Left forelimb (tissue), 1 donor: ENCODE measurements at places on chromosomes 4 and X.

- no peak for DNase-seq
Measured at GRCh38 chr4:185589067-185589836, 53.9 kb upstream of the PDLIM3 start.

DNA sequence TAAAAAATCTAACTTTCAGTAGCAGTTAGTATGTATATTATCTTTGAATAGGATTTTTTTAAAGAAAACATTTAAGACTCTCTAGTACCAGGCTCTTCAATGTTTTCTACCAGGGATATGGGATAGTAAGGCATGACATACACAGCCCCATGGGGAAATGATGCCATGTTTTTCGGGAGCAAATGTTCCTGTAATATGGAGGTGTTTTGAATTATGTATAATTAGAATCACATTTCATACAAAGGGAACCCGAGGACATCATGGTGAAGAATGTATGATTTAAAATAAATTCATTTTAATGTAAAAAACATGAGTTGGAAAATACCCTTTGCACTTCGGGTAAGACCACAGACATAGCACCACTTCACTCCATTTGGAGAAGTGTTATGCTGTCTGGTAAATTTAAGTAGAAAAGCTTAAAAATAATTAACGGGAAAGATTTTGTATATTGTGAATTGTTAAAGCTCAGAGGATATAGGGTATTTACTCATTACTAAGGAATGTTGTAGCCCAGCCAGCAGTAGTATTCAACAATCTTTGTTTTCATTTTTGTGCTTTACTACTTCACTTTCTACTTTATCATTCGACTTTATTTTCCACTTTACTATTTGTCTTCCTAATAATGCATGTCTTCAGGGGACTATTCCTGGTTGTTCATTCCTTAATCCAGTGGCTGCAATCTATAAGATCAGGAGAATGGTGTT, 2050.7 kb downstream of the ARAP2 start:
- no peak for DNase-seq

DNA sequence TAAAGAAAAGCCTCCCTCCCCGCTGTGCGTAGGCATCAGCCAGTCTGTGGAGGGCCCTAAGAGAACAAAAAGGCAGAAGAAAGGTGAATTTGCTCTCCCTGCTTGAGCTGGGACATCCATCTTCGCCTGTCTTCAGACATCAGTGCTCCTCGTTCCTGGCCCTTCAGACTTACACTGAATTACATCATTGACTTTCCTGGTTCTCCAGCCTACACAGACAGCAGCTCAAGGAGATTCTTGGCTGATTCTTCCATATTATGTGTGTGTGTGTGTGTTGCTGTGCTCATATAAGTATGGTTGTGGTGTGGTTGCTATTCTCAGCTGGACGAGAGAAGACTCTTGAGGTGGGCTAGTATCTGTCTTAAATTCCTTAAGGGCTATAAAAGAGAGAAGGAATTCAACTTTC, 35.5 kb upstream of the CD99L2 start:
- DNase-seq, result no peak

DNA sequence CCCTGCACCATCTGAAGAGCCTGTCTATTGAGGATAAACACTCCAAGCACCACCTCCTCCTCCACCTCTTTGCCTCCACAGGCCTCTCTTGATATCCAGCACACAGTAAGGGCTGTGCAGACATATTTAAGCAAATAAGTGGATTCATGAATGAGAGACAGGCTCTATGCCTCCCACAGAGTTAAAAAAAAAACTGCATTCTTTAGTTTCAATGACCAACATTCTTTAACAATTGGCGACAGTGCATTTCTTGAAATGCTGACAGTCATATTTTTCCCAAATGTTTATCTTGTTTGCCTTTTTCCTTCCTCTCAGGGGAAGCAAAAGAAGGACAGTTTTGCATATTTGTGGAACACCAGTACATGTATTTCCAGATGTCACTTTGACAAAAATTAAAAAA, 38.6 kb downstream of the MXRA5 start:
- DNase-seq, result no peak

DNA sequence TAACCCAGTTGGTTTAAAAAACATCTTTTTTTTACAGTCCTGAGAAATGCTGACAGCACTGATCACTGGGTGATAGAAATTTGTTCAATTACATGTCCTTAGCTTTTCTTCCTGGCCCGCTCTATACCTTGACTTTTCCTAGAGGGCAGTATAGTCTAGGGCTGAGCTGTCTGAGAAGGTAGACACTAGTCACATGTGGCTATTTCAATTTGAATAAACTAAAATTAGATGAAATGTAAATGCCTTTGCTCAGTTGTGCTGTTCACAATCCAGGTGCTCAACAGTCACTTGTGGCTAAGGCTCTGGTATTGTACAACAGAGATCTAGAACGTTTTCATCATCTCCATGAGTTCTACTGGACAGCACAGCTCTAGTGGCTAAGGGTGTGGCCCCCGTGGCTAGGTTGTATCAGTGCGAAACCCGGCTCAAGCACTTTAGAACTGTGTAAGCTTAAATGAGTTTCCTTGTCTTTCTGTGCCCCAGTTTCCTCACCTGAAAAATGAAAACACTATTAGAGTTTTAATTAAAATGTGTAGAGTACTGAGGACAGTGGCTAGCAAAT, 111.6 kb upstream of the WDR17 start:
- DNase-seq, result no peak

GRCh38 chr4:169841776-169842175, 84.0 kb upstream of the HPF1 start:
- DNase-seq, result no peak

DNA sequence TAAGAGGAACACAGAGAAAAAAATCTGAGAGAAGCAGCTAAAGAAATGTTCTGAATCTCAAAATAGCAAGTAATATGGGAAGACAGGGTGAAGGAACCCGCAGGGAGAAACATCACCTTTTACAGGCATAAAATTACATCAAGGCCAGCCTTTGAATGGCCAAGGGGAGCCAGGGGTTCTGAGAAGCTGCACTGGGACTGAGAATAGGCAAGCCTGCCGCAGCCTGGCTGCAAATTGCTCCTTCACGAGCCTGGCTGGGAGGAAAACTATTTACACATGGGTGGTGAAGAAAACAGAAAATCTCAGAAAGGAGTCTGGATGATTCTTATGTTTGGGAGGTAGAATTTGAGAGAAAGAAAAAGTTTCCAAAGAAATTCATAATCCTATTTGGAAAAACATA, 74.5 kb upstream of the QRFPR start:
- no peak for DNase-seq

GRCh38 chr4:6991771-6992557, 51.2 kb upstream of the TADA2B start:
- no peak for DNase-seq

DNA sequence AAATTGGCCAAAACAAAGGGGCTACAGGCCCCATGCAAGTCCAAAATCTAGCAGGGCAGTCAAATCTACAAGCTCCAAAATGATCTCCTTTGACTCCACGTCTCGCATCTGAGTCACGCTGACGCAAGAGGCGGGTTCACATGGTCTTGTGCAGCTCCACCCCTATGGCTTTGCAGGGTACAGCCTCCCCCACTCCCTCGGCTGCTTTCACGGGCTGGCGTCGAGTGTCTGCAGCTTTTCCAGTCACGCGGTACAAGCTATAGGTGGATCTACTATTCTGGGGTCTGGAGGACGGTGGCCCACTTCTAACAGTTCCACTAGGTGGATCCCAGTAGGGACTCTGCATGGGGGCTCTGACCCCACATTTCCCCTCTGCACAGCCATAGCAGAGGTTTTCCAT, 99.2 kb upstream of the KCNIP4 start:
- DNase-seq, result no peak

- DNase-seq, result no peak
Measured at GRCh38 chr4:182528819-182529218, 285.6 kb downstream of the TENM3 start.

- no peak for DNase-seq
Measured at GRCh38 chr4:145130788-145131399, 32.8 kb downstream of the ABCE1 start.

DNA sequence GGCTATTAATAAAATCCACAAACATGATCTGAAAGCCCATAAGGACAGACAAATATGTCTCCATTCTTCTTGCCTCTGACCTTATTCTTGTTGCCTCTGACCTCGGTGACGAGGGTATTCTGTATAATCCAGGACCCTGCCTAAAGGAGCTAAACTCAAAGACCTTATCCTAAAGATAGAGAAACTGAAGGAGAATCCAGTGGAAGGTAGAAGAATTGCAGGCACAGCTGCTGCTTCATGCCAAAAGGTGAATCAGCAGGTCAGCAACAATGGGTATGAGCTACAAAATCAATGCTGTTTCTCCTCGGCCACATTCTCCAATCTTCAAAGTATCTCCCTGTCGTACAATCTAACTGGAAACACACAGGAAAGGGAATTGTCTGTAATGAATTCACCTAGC, 71.4 kb downstream of the INTS6L start:
- DNase-seq, result no peak

GRCh38 chrX:10206317-10206716, 49.5 kb downstream of the CLCN4 start:
- no peak for DNase-seq

DNA sequence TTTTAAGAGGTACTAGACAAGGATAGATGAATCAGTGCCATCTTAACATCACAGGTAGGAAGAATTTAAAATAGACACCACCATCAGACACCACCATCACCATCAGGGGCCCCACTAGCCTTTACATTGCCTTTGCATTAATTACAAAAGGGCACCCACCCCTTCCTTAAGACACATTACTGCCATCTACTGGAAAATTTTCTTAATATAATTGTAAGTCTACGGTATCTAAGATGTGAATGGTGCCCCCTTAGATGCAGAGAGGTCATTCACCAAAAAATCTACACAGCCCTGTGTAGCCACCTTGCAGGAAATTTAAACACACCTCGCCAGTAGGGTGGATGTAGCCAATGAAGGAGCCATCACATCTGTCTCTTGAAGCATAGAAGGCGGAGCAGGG, 184.1 kb downstream of the MID1IP1 start:
- no peak for DNase-seq

- no peak for DNase-seq
Measured at GRCh38 chrX:131841496-131842437, 181.3 kb upstream of the STK26 start.

DNA sequence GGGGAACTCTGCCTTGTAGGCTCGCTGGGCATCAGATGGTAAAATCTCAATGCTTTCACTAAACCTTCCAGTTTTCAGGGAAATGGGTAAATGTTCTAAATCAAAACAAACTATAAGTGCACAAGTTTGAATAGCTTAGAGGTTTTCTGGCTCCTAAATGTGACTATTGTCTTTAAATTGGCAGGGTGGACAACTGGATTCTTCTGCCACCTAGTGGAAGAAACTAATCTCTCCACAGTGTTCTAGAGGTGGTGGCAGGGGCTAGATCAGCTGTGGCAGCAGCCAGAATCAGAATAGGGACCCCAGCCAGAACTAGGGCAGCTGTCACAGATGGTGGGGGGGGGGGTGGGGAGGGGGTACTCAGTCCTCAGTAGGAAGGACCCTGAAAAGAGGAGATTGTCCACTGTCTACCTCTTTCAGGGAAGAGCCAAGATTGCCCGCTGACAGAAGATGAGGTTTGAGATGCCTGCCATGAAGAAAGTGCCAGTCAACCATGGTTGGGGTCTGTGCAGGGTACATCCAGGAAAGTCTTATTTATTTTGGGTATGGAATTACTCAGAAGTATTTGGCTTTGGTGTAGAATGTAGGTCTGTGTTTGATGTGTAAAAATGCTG, 201.4 kb downstream of the CCNG2 start:
- no peak for DNase-seq

DNA sequence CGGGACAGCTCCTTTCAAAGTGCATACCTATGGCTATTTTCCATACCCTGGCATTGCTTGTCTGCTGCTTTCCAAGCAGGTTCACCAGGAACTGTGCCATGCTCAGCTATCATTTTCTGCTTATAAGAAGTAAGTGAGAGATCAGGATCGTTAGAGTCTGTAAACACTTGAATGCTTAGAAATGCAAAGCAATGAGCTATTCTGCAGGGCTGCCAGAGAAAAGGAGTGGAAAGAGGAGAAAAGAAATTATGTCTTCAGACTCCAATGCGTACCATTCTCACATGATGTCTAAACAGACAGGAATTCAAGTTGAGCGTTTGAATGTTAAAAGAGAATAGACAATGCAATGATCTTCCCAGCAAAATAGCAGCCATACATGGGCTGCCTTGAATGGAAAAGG, 245.5 kb upstream of the SLC7A11 start:
- DNase-seq, result no peak

DNA sequence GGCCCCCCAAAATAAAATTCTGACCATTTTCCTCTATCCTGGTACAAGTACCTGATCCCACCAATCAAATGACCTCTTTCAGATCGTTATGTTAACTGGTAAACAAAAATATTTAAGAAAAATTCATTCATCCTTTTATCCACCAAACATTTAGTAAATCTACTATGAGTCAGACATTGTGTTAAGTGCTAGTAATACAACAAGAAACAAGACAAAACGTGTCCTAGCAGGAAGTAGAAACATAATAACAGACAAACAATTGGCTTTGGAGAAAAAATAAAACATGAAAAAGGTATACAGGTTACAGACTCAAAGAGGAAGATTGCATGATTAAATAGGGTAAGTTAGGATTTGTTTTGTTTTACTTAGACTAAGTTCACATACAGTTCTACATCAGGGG, 43.7 kb downstream of the ANTXR2 start:
- no peak for DNase-seq

DNA sequence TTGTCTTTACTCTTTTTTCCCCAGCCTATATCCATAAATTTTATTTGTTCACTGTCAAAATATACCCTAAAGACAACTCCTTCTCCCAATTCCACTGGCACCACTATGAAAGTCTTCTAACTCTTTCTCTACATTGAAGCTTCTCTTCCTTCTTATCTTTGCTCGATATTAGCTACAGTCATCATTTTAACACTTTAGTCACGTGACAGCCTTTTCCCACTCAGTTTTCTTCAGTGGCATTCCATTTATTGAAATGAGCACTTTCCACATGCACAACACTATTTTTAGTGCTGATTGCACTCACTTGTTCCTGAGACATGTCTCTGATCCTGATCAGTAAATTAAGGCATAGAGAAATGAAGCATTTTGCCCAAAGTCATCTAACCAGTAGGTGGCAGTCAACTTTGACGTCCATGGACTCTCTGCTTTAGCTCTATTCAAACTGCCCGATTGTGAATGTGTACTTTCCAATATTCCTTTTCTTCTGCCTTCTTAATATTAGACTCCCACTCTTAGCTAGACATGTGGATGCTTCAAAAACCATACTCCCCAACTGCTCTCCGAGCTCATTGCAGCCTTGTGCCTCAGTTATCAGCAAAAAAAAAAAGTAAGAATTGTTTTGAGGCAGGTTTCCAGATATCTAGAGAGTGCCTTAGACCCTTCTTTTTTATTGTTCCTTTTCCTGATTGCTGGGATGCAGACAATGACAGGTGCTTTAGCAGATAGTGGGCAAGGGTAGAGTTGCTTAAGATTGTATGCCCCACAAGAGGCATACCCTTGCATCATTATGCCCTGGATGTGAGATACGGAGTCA, 394.4 kb upstream of the ADGRL3 start:
- DNase-seq, result no peak

GRCh38 chr4:36292556-36293188, 11.3 kb downstream of the DTHD1 start:
- DNase-seq, result no peak

GRCh38 chrX:26070882-26071281, 67.3 kb upstream of the MAGEB18 start:
- DNase-seq, result no peak

GRCh38 chr4:144575181-144575580, 70.8 kb upstream of the HHIP start:
- no peak for DNase-seq
